ENCODE measurements at places on chromosomes 3 and 15.

- DNase-seq: no peak
These were observed 3.6 kb upstream of the SH2D7 start for GRCh38 chr15:78088773-78089080.

DNA sequence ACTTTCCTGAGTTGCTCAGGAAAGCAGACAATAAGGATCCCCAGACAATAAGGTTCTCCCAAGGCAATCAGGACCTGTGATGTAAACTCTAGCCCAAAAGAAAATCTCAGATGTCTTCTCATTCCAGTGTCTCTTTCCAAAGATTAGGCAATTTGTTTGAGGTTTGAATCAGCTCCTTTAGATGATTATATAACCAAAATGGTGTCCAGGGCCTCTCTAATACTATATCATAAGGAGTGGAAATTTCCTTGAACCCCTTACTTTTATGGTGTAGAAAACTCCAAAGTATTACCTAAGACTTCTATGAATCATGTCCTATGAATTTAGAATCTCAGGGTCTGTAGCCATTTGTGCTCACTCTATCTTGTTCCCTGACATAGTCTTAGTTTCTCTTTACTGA is 65.9 kb downstream of the GPR176 start:
- no peak for DNase-seq

GRCh38 chr3:136404056-136404455 is 153.9 kb downstream of the PCCB start:
- no peak for DNase-seq

- peak; percentile 21 for DNase-seq
These were observed at the start of gene PXK for GRCh38 chr3:58332575-58333188. TSS of gene PXK (plus strand) at chr3:58332892. CDS start at chr3:58332989, 97 bp downstream.

GRCh38 chr15:57544848-57545480 is 46.7 kb upstream of the MYZAP start:
- no peak for DNase-seq

DNA sequence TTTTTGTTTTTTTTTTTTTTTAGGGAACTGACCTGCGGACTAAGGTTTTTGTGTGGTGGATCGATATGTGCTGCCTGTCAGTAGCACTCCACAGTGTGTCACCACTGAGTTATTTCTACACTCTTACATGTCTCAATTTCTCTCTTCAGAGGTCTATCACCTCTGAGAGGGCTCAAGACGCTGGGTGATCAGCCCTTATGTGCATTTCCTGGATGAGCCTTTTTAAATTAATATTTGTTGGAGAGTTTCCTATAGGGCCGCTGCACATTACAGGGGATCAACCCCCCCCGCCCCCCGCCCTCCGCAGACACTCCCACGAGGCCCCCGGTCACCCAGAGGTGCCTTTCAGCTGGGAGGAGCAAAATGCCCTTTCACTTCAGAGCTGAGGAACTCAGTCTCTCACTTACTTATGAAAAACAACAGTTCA is 34.5 kb upstream of the AP4E1 start:
- DNase-seq: no peak

DNA sequence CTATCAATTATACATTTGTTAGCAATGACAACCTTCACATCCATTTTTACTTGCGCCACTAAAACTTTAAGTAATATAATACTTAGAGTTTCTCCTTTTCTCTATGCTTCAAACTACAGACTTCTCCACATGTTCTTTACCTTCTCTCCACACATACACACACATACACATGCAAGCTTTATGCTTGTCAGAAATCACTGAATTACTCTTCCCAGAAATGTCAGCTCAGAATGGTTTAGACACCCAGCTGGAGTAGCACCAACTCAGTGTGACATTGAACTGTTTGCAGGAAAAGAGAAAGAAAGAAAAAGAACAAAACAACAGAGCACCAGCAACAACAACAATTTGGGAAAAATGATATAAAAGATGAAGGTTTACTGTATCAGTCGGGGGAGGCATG is 20.9 kb downstream of the CBLB start:
- no peak for DNase-seq

- DNase-seq: no peak
These were observed 249.1 kb downstream of the UACA start for GRCh38 chr15:70514251-70514650.

DNA sequence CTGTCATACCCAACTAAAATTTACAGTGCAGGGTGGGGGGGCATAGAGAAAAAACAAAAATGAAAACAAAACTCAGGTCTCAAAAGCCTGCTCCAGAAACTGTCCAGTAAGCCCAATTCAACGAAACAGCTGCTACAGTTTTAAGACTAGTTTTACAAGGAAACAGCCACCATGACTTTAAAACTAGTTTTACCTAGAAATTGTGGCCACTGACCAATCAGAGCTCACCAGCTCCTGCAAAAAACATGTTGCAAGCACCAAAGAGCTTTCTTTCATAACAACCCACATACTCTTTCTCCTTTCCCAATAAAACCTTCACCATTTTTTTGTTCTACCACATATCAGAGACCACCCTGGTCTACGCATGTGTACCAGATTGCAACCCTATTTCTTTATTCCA is 7.3 kb upstream of the CFAP91 start:
- no peak for DNase-seq

DNA sequence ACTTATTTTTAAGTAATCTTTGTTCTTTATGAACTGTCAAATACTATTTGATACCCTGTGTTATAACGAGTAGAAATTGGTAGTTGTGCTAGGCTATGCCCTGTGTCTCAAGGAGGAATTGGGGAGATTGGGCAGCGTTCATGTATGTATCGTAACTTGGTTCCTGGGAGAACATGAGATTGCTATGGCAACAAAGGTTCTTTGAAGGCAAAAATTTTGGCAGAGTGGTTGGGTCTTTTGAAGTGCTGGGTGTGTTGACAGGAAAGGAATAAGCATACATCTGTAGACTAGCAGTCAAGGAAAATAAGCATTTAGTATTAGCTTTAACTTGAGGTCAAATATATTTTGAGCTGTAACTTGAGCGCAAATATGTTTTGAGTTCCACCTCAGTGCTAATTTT is 45.3 kb downstream of the TCF12 start:
- no peak for DNase-seq

GRCh38 chr15:45457641-45458539 is 64.7 kb downstream of the SLC30A4 start:
- DNase-seq: peak; percentile 54

DNA sequence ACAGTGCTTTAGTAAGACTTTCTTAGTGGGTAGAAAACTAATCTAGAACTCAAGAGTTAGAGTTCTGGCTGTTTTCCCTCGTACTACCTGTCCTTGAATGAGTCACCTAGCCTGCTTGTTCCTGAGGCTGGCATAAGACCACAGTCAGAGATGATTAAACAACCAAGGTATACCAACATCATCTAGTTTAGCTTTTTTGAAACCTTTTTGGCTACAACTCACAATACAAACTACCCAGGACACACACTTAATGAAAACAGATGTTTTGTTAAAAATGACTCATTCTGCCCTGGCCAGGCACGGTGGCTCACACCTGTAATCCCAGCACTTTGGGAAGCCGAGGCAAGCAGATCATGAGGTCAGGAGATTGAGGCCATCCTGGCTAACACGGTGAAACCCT is 4.6 kb downstream of the MCCC1 start:
- DNase-seq: peak; percentile 70

DNA sequence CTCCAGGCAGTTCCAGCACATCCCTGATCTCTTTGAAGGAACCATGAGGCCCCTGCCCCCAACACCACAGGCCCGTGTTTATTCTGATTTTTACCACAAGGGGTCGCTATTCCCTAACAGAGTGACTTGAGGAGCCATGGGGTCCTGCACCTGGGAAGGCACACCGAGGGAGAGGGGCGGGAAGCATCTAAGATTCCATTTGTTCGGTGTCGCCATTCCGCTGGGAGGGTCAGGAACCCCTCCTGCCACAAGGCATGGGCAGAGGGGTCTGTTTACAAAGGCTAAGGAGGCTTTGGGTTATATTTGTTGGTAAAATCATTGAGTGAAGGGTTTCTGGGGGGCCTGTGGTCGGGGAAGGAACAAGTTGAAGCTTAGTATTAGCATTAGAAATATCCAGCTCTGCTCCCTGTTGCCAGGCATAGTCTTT is 77.1 kb downstream of the WDR76 start:
- no peak for DNase-seq

DNA sequence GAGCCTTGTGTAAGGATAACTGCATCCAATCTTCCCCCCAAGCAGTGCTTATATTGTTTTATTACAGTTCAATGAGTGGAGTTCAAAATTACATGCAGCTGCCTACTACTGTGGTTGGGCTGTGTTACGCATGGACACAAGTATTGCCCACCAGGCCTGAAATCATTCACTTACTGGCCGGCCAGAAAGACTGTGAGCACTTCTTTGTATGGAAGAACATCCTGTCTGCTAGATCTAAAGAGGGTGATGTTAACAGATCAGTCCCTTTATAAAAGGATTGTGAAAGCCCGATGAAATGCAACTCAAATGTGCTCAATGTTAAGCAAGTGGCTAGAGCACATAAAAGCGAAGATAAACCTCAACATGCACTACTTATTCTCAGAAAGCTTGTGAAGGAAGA is 132.5 kb downstream of the FOXP1 start:
- no peak for DNase-seq

- no peak for DNase-seq
These were observed 75.0 kb downstream of the SEMA5B start for GRCh38 chr3:122952520-122952919.

Data from LNCaP clone FGC (cell line).